Type B pancreatic cell (in vitro differentiated cells): ENCODE measurements at places on chromosomes 2 and 18. TPM values are rescaled to one million over a fixed set of nuclear protein-coding genes. Genes with fewer than 3 reads are reported as not detected.

GRCh38 chr2:156581280-156581679 lies 145.1 kb downstream of the GPD2 start:
- H3K27me3 ChIP-seq: no peaks in the 10 kb centered on the region
- no peak overlapping the region for H3K27ac ChIP-seq
- peaks cover 12% of the 10 kb centered on the region for H3K4me1 ChIP-seq
- H3K4me3 ChIP-seq: no peak overlapping the region
- H3K36me3 ChIP-seq: peaks cover 12% of the 10 kb centered on the region

GRCh38 chr2:174259981-174260380 lies 11.6 kb upstream of the OLA1 start:
- no peaks in the 10 kb centered on the region for H3K4me1 ChIP-seq
- no peaks in the 10 kb centered on the region for H3K36me3 ChIP-seq
- no peak overlapping the region for H3K27ac ChIP-seq
- no peaks in the 10 kb centered on the region for H3K27me3 ChIP-seq
- no peak for DNase-seq

The TPO gene
- total RNA-seq: 0.31 TPM in 1 of 2 replicates, not detected in the other

- no peak overlapping the region for H3K27ac ChIP-seq
- H3K4me3 ChIP-seq: no peak overlapping the region
- H3K27me3 ChIP-seq: no peaks in the 10 kb centered on the region
- DNase-seq: no peak
- H3K36me3 ChIP-seq: no peaks in the 10 kb centered on the region
- H3K4me1 ChIP-seq: no peaks in the 10 kb centered on the region
These were observed 5.1 kb downstream of the COMMD1 start for GRCh38 chr2:61910603-61911002.

The CHPF gene
- total RNA-seq: 47.5 and 73.7 TPM in 2 replicates

DNA sequence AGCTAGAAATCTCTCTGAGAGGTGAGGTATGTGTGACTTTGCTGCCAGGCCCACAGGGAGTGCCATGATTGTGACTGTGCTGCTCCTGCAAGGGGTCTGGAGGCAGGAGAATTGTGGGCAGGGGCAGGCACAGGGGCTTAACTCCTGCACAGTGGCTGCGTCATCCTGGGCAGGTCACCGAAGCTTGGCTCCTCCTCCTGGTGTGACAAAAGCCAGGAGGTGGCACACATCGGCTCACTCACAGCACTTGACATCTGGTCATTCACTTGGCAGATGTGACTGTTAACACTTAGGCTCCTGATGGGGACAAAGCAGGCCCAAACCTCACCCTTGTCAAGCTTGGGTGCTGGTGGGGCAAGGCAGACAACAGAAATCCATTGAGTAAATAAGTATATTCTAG lies 36.4 kb upstream of the GLI2 start:
- H3K4me3 ChIP-seq: no peak overlapping the region
- peaks cover 13% of the 10 kb centered on the region for H3K4me1 ChIP-seq
- H3K27me3 ChIP-seq: peaks cover 41% of the 10 kb centered on the region
- H3K36me3 ChIP-seq: no peaks in the 10 kb centered on the region
- no peak overlapping the region for H3K27ac ChIP-seq

GRCh38 chr18:58412844-58413666 lies 215.8 kb downstream of the ALPK2 start:
- H3K27ac ChIP-seq: no peak overlapping the region
- H3K4me3 ChIP-seq: no peak overlapping the region
- no peak for DNase-seq

GRCh38 chr18:4101009-4101408 lies 354.1 kb downstream of the DLGAP1 start:
- H3K4me3 ChIP-seq: no peak overlapping the region
- H3K27ac ChIP-seq: no peak overlapping the region
- no peaks in the 10 kb centered on the region for H3K36me3 ChIP-seq
